ENCODE measurements at places on chromosomes 2 and 18. TPM values are rescaled to one million over a fixed set of nuclear protein-coding genes. Genes with fewer than 3 reads are reported as not detected.

- no peak overlapping the region for H3K4me3 ChIP-seq
- no peak overlapping the region for H3K27ac ChIP-seq
- peaks cover 15% of the 10 kb centered on the region for H3K4me1 ChIP-seq
- H3K27me3 ChIP-seq = peaks cover under 1% of the 10 kb centered on the region
- H3K36me3 ChIP-seq = no peaks in the 10 kb centered on the region
- no peak for DNase-seq
These were observed 2.7 kb upstream of the COPS8 start for GRCh38 chr2:237083026-237083425.

The DAPL1 gene
- not detected for total RNA-seq

DNA sequence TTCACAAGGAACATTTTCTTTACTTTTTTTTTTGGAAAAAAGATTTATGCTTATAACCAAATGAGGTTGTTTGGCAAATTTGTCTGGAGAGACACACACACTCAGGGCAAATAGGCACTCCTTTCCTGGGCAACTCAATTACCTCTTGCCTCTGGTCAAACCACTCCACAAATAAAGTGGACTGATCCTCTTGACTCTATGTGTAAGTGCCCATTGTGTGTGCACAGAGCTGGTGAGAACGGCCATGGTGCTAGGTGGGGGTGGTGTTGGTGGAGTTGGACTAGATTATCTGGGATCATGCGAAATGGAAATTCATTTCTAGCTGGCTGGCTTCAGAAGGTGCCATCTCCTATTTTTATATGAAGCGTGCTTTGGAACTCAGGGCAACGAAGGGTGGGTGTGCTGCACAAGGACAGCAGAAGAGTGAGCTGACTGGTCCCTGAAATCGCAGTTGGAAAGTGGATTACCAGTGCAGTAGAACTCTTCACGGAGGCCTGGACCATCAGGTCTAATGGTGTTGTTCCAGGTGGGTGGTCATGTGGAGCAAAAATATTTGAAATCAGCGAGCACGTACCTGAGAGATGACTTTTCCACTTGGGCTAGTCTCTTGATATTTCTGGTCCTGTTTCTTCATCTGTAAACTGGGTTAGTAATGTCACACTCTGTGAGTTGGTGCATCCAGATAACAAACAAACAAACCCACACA is 149.9 kb downstream of the RPIA start:
- H3K36me3 ChIP-seq = no peaks in the 10 kb centered on the region
- peaks cover 21% of the 10 kb centered on the region for H3K27me3 ChIP-seq
- no peak overlapping the region for H3K4me3 ChIP-seq

- DNase-seq = no peak
- H3K4me1 ChIP-seq = no peaks in the 10 kb centered on the region
- peaks cover 2% of the 10 kb centered on the region for H3K27me3 ChIP-seq
- H3K36me3 ChIP-seq = no peaks in the 10 kb centered on the region
- no peak overlapping the region for H3K4me3 ChIP-seq
- no peak overlapping the region for H3K27ac ChIP-seq
These were observed 39.8 kb upstream of the PXDN start for GRCh38 chr2:1784087-1784486.

The GAREM1 gene
- not detected for total RNA-seq

The ELOA2 gene
- total RNA-seq = not detected

- no peak for DNase-seq
- no peak overlapping the region for H3K27ac ChIP-seq
- H3K4me1 ChIP-seq = no peaks in the 10 kb centered on the region
- H3K36me3 ChIP-seq = no peaks in the 10 kb centered on the region
These were observed 510.9 kb upstream of the CELF4 start for GRCh38 chr18:38076346-38077070.

DNA sequence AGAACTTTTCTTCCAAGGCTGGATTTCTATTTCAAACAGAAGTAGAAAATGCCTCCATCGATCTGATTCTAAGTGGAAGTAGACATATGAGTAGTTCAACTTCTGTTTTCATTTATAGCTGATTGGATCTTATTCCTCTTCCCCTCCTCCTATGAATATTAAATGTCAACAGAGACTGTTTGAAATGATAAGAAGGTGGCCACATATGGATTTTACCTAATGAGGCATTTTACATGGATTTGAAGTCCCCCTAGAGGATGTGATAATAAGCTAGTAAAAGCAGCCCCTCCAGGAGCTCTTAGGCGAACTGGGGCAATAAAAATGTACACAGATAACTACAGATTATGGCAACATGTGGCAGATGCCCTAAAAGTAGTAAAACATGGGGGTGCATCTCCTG is 71.0 kb downstream of the UPP2 start:
- H3K27me3 ChIP-seq = peaks cover 13% of the 10 kb centered on the region
- H3K4me3 ChIP-seq = no peak overlapping the region
- no peaks in the 10 kb centered on the region for H3K36me3 ChIP-seq
- no peak overlapping the region for H3K27ac ChIP-seq
- no peak for DNase-seq

The MERTK gene
- total RNA-seq = 1.3 TPM

- no peaks in the 10 kb centered on the region for H3K36me3 ChIP-seq
- no peak overlapping the region for H3K4me3 ChIP-seq
- H3K27ac ChIP-seq = no peak overlapping the region
- peaks cover 27% of the 10 kb centered on the region for H3K27me3 ChIP-seq
- no peak for DNase-seq
These were observed 34.3 kb downstream of the CIB4 start for GRCh38 chr2:26606847-26607190.

- no peak overlapping the region for H3K4me3 ChIP-seq
- no peak for DNase-seq
- H3K4me1 ChIP-seq = no peaks in the 10 kb centered on the region
- H3K27me3 ChIP-seq = peaks cover 7% of the 10 kb centered on the region
- no peaks in the 10 kb centered on the region for H3K36me3 ChIP-seq
These were observed 68.1 kb upstream of the TMEM247 start for GRCh38 chr2:46411245-46411641.

- H3K4me3 ChIP-seq = no peak overlapping the region
- H3K27ac ChIP-seq = no peak overlapping the region
- no peak for DNase-seq
These were observed 234.7 kb downstream of the ZNF407 start for GRCh38 chr18:74832381-74832780.

DNA sequence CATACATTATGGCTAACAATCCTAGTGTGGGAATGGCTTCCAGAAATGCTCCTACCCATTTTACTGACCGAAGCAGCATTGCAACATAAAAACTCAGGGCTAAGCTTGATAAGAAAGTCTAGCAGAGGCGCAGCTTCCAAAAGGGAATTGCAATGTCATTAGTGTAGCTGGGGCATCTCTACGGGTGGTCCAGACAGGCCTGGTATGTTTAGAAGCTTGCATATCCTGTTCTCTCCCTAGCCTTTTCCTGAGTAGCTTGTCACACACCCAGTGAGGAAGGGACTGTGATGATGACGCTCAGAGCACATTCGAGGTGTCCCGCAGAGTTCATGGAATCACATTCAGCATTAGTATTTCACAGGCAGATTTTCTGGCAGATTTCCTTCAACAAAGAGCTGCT is 38.0 kb upstream of the COL5A2 start:
- no peaks in the 10 kb centered on the region for H3K4me1 ChIP-seq
- no peak for DNase-seq
- no peaks in the 10 kb centered on the region for H3K27me3 ChIP-seq
- no peak overlapping the region for H3K4me3 ChIP-seq

The PRSS56 gene
- total RNA-seq = not detected

The SAG gene
- 0.32 TPM for total RNA-seq

GRCh38 chr2:156537141-156537540 is 101.0 kb downstream of the GPD2 start:
- H3K27me3 ChIP-seq = no peaks in the 10 kb centered on the region
- no peak overlapping the region for H3K4me3 ChIP-seq
- peaks cover 31% of the 10 kb centered on the region for H3K4me1 ChIP-seq
- H3K27ac ChIP-seq = no peak overlapping the region

All from activated T-helper 1 cell treated with anti-CD3 and anti-CD28 coated beads, Interleukin-12 subunit alpha, Interleukin-12 subunit beta, Interleukin-2, Interleukin-4 antibody, amounts not matched to agents 30 ng/mL and 10 ng/mL and 1 ng/mL, durations not matched to agents 14 hours and 24 hours and 36 hours (primary cell).